ENCODE measurements at places on chromosomes 12 and 14.

- no peak for DNase-seq
Observed at GRCh38 chr14:24196071-24197055, 1.1 kb upstream of the TM9SF1 start.

GRCh38 chr14:56156096-56156495 lies 37.9 kb downstream of the PELI2 start:
- no peak for DNase-seq

DNA sequence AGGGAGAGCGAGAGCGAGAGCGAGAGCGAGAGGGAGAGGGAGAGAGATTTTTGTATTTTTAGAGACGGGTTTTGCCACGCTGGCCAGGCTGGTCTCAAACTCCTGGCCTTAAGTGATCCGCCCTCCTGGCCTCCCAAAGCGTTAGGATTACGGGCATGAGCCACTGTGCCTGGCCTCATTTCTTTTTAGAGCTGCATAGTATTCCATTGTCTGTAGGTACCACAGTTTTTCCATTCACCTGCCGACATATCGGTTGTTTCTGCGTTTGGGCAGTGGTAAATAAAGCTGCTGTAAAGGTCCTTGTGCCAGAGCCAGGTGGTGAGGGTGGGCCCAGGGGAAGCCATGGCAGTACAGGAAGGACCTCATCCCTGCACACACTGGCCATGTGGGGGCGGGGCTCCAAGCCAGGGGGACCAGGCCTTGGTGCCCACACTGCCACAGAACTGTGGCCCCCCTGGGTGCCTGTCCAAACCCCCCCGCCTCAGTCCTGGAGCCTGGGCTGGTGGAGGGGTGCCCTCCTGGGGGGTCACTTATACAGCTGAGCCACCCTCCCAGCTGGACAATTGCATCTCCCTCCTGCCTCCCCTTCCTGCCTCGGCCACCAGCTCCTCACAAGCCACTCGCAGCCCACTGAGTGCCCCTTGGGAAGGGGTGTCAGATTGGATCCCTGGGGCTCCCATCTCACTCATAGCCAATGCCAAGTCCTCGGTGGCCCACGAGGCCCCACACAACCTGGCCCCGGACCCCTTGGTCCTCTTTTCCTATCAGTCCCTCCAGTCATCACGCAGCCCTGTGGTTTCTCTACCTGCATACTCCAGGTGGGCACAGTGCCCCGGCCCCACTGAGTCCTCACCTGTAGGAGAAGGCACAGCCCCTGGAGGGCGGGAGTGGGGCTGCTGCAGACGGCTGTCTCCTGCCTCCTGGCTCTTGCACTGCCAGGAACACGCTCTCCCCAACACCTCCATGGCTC lies 1.7 kb upstream of the PUS1 start:
- no peak for DNase-seq

DNA sequence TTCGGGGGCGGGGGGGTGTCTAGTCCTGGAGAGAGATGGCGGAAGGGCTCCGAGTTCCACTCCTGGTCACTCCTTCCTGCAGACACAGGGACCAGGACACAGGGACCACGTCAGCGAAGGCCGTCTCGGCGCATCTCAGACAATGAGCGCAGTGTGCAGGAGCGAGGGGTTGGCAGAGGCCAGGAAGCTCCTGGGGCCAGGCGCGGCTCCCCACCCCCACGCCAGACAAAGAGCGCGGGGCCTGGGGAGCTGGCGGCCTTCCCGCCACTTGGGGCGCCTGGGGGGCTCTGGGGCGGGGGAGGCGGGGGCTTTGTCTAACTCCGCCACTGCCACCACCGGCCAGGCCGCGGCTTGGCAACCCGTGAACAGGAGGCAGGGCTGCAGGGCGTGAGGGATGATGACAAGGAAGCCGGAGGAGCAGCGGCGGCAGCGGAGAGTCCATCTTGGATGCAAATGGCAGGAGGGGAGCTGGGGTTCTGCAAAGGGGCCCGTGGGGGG lies 2.2 kb downstream of the CDK2AP1 start:
- DNase-seq = no peak

- no peak for DNase-seq
Observed at GRCh38 chr12:27284751-27285150, 40.7 kb downstream of the STK38L start.

- no peak for DNase-seq
Observed at GRCh38 chr14:93978735-93979134, 2.4 kb upstream of the ASB2 start.

- DNase-seq = no peak
Observed at GRCh38 chr12:112468046-112468445, 49.3 kb downstream of the PTPN11 start.

DNA sequence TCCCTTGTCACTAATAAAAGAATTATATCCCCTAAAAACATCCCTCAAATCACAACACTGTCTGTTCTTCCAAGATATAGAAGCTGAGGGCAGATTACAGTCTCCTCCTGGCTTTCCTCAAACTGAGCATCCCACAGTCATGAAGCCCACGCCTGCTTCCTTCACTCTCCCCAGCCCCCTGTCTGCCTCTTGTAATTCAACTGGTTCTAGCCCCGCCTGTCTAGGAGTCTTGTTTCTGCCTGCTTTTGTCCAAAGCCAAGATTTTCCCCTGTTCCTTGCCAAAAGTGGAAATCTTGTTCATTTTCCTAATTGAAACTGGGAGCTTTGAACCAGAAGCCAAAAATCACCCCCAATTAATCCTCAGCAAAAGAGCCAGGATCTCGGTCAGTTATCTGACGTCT lies 35.9 kb upstream of the PWP1 start:
- no peak for DNase-seq

- DNase-seq = no peak
Observed at GRCh38 chr12:98639491-98639890, 5.1 kb downstream of the IKBIP start.

DNA sequence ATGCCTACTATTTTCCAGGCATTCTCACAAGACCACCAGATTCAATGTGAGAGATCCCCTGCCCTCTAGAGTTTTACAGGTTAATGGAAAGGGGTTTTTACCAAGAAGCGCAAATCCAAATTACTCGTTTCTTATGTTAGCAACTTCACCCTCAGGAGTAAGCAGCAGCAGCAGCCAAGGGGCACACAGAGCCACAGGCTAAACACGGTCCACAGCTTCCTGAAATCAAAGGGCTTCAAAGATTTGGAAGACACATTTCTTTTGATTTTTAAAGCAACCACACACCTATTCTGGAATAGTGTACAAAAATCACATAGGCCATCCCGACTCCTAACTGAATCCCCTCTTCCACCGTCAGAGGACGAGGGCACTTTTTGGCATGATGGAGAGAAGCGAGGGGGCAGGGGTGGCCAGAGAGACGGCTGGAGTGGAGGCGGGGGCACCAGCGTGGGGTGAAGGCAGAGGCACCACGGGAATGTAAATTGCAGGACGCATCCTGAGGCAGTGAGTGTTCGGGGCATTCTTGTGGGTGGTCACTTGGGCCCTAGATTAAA lies 107.0 kb downstream of the ARF6 start:
- no peak for DNase-seq

DNA sequence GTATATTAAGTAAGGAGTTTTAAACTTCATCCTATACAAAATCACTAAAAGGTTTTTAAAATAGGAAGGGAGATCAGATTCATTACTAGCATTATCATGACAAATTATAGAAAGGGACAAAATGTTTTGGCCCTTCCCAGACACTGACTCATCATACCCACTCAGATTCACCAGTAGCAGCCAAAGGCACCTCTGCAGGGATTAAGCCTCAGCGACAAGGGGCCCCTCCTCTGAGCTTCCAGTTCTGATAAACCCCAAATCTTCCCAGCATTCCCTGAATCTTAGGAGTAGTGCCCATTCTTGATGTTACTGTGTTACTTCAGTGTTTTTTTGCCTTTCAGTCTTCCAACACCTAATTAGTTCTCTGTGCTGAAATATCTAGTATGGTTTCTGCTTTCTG lies 14.5 kb downstream of the KRAS start:
- DNase-seq = no peak

DNA sequence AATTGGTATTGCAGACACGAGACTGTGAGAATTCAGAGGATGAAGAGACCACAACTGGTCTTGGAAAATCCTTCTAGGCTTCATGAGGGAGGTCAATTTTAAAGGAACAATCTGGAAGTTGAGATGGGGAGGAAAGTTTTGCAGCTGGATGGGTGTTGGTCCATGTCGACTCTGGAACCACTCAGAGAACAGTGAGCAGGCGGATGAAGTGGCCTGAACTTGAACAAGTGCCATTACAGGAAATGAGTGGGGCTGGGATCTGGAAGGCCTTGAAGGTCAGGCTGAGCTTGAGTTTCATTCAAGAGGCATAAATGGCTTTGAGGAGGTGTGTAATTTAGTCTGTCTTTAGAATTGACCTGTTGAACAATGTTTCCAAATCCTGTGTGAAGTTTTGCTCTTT lies 140.9 kb downstream of the GALC start:
- DNase-seq = no peak

GRCh38 chr12:65333649-65334048 lies 55.2 kb downstream of the MSRB3 start:
- no peak for DNase-seq

DNA sequence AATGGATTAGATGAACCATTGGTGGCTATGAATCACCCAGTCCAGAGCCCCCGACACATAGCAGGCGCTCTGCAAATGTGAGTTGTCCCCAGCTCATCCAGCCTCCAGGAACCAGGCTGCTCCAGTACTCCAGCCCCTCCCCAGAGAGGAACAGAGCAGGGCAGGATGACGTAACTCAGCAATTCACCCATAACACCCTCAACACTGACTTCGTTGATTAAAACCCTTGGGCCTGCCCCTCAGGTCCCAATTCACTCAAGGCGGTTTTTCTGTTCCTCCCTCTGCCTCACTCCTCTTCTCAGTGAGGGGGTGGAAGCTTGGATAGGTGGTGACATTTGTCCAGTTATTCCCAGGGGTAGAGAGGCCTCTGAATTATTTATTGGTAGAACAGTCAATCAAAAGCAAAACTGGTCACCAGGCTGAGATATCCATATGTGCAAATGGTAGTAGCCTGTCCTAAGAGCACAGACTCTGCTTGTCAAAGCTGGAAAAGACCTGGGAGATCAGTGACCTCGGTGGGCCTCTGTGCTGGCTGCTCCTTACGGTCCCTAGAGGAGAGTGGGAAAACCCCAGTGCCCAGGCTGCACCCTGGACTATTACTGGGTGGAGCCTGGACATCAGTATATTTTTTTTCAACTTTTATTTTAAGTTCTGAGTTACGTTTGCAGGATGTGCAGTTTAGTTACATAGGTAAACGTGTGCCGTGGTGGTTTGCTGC lies 97.0 kb downstream of the CMKLR1 start:
- no peak for DNase-seq

Data from activated T-cell treated with anti-CD3 and anti-CD28 coated beads for 24 hours (primary cell).